ENCODE measurements at places on chromosomes 6 and 20.

- H3K4me1 ChIP-seq, result no peaks in the 10 kb centered on the region
- no peaks in the 10 kb centered on the region for H3K27me3 ChIP-seq
- H3K4me3 ChIP-seq, result no peak overlapping the region
- DNase-seq, result no peak
- H3K36me3 ChIP-seq, result no peaks in the 10 kb centered on the region
- H3K27ac ChIP-seq, result no peak overlapping the region
Measured at GRCh38 chr6:81215092-81215432, 537.4 kb downstream of the TENT5A start.

GRCh38 chr20:54199283-54199682, 8.6 kb upstream of the PFDN4 start:
- DNase-seq, result no peak
- peaks cover 4% of the 10 kb centered on the region for H3K4me1 ChIP-seq
- H3K27me3 ChIP-seq, result no peaks in the 10 kb centered on the region
- no peak overlapping the region for H3K4me3 ChIP-seq
- H3K27ac ChIP-seq, result no peak overlapping the region

GRCh38 chr6:90263633-90264032, 33.0 kb downstream of the BACH2 start:
- H3K4me3 ChIP-seq, result no peak overlapping the region
- peaks cover 95% of the 10 kb centered on the region for H3K4me1 ChIP-seq
- H3K36me3 ChIP-seq, result peaks cover 89% of the 10 kb centered on the region
- DNase-seq, result no peak

- H3K36me3 ChIP-seq, result peaks cover 18% of the 10 kb centered on the region
- H3K27ac ChIP-seq, result no peak overlapping the region
- H3K27me3 ChIP-seq, result no peaks in the 10 kb centered on the region
- peaks cover 69% of the 10 kb centered on the region for H3K4me1 ChIP-seq
- no peak overlapping the region for H3K4me3 ChIP-seq
- no peak for DNase-seq
Measured at GRCh38 chr6:36035225-36035624, 7.6 kb downstream of the MAPK14 start.

GRCh38 chr6:28172006-28172405, 30.3 kb downstream of the ZKSCAN8 start:
- H3K36me3 ChIP-seq, result peaks cover 11% of the 10 kb centered on the region
- H3K27ac ChIP-seq, result no peak overlapping the region
- no peak for DNase-seq
- H3K4me3 ChIP-seq, result no peak overlapping the region
- peaks cover 19% of the 10 kb centered on the region for H3K27me3 ChIP-seq
- no peaks in the 10 kb centered on the region for H3K4me1 ChIP-seq

DNA sequence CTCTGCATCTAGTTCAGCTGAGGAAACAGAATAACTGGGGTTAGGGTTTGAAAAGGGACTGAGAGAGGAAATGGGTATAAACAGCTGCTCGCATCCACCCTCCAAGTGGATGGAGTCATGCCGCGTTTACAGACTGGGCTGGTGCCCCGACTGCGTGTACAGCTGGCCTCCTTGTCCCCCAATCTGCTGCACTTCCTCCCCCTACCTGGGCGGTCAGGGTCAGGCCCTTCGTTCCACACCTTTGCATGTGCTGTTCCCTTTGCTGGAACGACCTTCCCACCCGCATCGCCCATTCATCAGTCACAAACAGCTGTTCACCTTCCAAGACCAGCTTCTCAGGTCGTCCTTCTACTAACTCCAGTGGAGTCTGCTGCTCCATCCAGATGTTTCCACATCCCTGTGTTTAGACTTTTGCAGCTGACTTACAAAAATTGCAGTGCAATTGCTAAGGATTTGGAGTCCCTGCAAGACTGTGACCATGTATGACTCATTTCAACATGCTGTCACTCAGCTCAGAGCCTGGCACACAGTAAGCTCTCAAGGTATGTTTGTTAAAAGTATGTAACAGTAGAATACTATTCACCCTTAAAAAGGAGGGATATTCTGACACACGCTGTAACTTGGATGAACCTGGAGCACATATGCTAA, 129.3 kb downstream of the DTNBP1 start:
- peaks cover 10% of the 10 kb centered on the region for H3K4me1 ChIP-seq
- H3K27ac ChIP-seq, result no peak overlapping the region
- H3K27me3 ChIP-seq, result no peaks in the 10 kb centered on the region
- DNase-seq, result no peak
- H3K4me3 ChIP-seq, result no peak overlapping the region

GRCh38 chr6:3280866-3281465, 22.2 kb downstream of the PSMG4 start:
- H3K27ac ChIP-seq, result no peak overlapping the region
- H3K27me3 ChIP-seq, result no peaks in the 10 kb centered on the region
- H3K4me1 ChIP-seq, result peaks cover 4% of the 10 kb centered on the region

- H3K4me1 ChIP-seq, result peaks cover 22% of the 10 kb centered on the region
- peak within 1 kb of the TSS; percentile 29 for H3K4me3 ChIP-seq
- peaks cover 18% of the 10 kb centered on the region for H3K36me3 ChIP-seq
- H3K27ac ChIP-seq, result no peak within 1 kb of the TSS
- H3K27me3 ChIP-seq, result no peaks in the 10 kb centered on the region
Measured at GRCh38 chr6:11110921-11111768, at the start of gene ERVFRD-1. Gene ERVFRD-1, minus strand, starts transcription at chr6:11111725. Its CDS starts 6,415 bp downstream, at chr6:11105310.

DNA sequence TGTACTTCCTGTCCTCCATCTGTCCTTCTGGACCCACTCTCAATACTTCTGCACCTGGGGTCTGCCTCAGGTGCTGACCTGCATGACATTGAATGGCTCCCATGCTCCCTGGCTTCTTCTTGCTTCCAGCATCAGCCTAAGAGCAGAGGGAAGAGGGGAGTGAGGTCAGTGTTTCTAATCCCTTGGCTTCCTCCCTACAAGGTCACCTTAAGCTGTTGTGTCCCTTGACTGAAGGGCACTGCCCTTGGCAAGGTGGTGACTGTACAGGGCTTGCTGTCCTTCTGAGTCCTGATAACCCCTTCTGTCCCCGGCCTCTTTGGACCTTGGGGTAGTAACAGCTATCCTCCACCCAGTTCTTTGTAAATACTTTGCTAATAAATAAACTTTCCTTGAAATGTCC, 9.6 kb downstream of the HLA-DMB start:
- no peak for DNase-seq
- H3K4me1 ChIP-seq, result peaks cover 11% of the 10 kb centered on the region
- no peak overlapping the region for H3K27ac ChIP-seq
- H3K27me3 ChIP-seq, result no peaks in the 10 kb centered on the region

DNA sequence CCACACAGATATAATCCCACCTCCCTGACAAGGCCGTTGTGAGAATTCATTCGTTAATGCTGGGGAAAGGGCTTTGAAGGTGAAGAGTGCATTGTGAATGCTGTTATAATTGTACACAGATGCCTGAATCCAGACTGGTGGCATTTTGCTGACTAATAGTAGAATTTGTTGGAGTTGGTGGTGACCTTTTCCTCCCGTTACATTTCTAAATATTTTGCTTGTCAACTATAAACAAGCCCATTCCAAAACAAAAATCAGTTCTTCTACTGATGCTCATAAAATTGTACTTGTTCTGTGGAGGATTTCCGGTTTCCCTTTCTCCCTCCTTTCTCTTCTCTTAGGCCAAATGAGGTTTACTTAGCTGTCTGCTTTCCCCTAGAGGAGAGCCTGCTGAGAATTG, 253.1 kb upstream of the SUPT3H start:
- H3K4me1 ChIP-seq, result peaks cover 24% of the 10 kb centered on the region
- no peak overlapping the region for H3K27ac ChIP-seq
- H3K36me3 ChIP-seq, result peaks cover 3% of the 10 kb centered on the region
- no peak overlapping the region for H3K4me3 ChIP-seq

DNA sequence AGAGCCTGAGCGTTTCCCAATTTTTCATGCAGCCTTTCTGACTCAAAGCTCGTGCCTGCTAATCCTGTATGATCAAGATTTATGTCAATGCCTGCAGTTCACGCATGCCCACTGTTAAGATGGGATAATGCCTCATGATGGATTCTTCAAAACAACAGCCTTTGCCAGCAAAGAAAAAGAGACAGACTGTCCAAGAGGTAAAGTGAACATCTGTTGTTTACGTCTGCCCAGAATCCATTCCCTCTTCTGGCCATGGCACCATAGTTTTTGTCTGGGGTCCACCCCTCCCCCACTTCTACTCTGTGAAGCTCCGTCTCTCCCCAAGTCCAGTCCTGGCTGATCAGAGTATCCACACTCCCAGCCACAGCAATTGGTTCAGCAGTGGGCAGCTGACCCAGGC, 91.9 kb upstream of the EYA2 start:
- H3K27me3 ChIP-seq, result peaks cover 21% of the 10 kb centered on the region
- no peak overlapping the region for H3K27ac ChIP-seq
- H3K4me3 ChIP-seq, result no peak overlapping the region
- DNase-seq, result no peak

GRCh38 chr20:16639027-16639941, 66.0 kb upstream of the KIF16B start:
- no peaks in the 10 kb centered on the region for H3K4me1 ChIP-seq
- H3K27ac ChIP-seq, result no peak overlapping the region
- no peaks in the 10 kb centered on the region for H3K36me3 ChIP-seq
- H3K4me3 ChIP-seq, result no peak overlapping the region
- peaks cover 9% of the 10 kb centered on the region for H3K27me3 ChIP-seq

DNA sequence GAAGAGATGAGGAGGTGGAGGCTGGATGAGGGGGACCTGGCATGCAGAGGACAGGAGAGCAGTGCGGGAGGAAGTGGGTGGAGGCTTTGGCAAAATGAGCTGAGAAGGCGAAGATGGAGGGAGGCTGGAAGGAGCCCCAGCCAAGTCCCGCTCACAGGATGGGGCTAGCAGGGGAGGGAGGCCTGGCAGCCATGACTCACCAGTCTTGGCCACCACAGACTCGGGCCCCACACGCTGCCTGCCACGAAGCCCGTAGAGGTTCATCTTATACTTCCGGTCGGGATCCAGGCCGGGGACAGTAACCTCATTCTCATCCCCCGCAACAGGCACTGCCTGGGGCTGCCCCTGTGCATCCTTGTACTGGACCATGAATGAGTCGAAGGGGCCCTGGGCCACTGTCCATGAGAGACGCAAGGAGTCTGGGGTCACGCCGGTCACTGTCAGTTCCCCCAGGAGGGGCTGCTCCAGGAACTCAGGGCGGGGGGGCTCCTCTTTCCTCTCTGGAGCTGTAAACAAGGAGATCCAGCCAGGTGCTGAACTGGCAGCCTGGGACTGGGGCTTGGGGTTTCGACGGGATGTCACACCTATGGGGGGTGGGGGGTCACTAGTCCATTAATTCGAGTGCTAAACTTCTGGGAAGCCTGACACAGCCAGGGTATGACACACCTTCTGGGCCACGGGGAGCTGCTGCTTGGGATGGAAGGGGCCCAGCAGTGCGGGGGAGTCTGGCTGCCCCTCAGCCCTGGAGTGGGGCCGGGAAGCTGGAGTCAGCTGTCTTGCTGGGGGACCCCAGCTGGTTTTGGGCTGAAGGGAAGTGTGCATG, 27.8 kb downstream of the TNXB start:
- H3K36me3 ChIP-seq, result no peaks in the 10 kb centered on the region
- no peak for DNase-seq
- no peak overlapping the region for H3K4me3 ChIP-seq
- H3K4me1 ChIP-seq, result peaks cover 4% of the 10 kb centered on the region

GRCh38 chr6:87700397-87701343, 1.4 kb downstream of the AKIRIN2 start:
- H3K4me3 ChIP-seq, result peak overlapping the region; percentile 96
- peak overlapping the region; percentile 93 for H3K27ac ChIP-seq
- peaks cover 38% of the 10 kb centered on the region for H3K4me1 ChIP-seq
- H3K27me3 ChIP-seq, result no peaks in the 10 kb centered on the region
- peaks cover 34% of the 10 kb centered on the region for H3K36me3 ChIP-seq

DNA sequence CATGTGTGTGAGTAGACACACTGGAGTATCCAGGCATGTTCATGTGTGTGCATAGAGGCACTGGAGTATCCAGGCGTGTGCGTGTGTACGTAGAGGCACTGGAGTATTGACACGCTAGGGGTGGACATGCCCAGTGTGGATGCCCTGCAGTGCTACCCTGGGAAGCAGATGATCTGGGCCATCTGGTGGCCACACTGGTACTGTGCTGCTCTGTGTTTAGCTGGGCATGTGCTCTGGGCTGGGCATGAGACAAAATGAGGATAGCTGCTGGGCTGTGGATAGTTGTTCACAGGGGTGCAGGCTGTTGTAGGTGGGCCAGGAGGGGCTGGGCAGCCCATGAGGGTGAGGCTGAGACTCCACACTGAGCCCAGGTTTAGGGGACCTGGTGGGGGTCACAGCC, 24.0 kb upstream of the NPBWR2 start:
- H3K4me3 ChIP-seq, result no peak overlapping the region
- no peaks in the 10 kb centered on the region for H3K4me1 ChIP-seq
- no peaks in the 10 kb centered on the region for H3K36me3 ChIP-seq
- peaks cover 20% of the 10 kb centered on the region for H3K27me3 ChIP-seq

DNA sequence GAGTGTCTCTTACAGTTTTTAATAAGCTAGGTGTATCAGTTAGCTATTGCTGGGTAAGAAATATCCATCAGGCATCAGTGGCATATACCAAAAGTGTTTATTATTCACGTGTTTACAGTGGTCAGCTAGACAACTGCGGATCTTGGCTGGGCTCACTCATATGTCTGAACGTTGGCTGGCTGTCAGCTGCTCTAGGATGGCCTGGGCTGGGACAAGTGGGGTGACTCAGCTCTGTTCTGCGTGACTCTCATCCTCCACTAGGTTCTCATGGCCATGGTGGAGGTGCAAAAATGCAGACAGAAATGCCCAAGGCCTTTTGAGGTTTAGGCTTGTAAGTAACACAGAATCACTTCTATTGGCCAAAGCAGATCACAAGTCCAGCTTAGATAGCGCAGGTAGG, 22.0 kb downstream of the ZNF341 start:
- H3K4me1 ChIP-seq, result peaks cover 10% of the 10 kb centered on the region
- H3K27ac ChIP-seq, result no peak overlapping the region
- no peak overlapping the region for H3K4me3 ChIP-seq
- no peak for DNase-seq

DNA sequence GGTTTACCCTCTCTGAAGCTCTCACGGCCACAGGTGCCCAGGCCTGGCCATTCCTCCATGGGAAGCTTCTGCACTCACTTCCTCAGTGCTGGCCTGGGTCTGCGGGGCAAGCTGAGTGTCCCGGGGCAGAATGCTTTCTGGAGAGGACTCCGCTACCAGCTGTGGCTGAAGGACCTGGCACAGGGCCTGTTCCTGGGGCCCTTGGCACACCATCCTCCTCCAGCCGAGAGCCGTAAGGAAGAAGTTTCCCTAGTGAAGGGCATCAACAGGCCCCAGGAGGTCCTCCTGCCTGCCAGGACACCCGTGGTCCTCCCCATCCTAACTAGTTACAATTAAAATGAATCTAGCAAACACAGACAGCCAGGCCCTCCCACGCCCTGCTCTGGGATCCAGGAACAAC, 14.0 kb upstream of the KCNK15 start:
- no peak for DNase-seq
- H3K36me3 ChIP-seq, result peaks cover 3% of the 10 kb centered on the region
- H3K4me3 ChIP-seq, result no peak overlapping the region
- peaks cover 21% of the 10 kb centered on the region for H3K4me1 ChIP-seq
- no peaks in the 10 kb centered on the region for H3K27me3 ChIP-seq

GRCh38 chr6:108175592-108176279, 9.9 kb downstream of the NR2E1 start:
- H3K4me1 ChIP-seq, result peaks cover 11% of the 10 kb centered on the region
- H3K27ac ChIP-seq, result no peak overlapping the region
- no peak for DNase-seq
- H3K36me3 ChIP-seq, result no peaks in the 10 kb centered on the region
- H3K27me3 ChIP-seq, result peaks cover 98% of the 10 kb centered on the region

- H3K4me1 ChIP-seq, result peaks cover 9% of the 10 kb centered on the region
- H3K27me3 ChIP-seq, result no peaks in the 10 kb centered on the region
- no peak overlapping the region for H3K4me3 ChIP-seq
- DNase-seq, result no peak
Measured at GRCh38 chr20:17651129-17651759, 30.8 kb downstream of the RRBP1 start.
